ENCODE measurements at places on chromosomes 12 and 14.

GRCh38 chr12:90572778-90573177 lies 382.2 kb downstream of the CCER1 start:
- no peak for DNase-seq

GRCh38 chr12:76967181-76967885 lies 88.5 kb upstream of the CSRP2 start:
- DNase-seq: no peak

GRCh38 chr14:91862417-91862816 lies 4.9 kb downstream of the TC2N start:
- no peak for DNase-seq

DNA sequence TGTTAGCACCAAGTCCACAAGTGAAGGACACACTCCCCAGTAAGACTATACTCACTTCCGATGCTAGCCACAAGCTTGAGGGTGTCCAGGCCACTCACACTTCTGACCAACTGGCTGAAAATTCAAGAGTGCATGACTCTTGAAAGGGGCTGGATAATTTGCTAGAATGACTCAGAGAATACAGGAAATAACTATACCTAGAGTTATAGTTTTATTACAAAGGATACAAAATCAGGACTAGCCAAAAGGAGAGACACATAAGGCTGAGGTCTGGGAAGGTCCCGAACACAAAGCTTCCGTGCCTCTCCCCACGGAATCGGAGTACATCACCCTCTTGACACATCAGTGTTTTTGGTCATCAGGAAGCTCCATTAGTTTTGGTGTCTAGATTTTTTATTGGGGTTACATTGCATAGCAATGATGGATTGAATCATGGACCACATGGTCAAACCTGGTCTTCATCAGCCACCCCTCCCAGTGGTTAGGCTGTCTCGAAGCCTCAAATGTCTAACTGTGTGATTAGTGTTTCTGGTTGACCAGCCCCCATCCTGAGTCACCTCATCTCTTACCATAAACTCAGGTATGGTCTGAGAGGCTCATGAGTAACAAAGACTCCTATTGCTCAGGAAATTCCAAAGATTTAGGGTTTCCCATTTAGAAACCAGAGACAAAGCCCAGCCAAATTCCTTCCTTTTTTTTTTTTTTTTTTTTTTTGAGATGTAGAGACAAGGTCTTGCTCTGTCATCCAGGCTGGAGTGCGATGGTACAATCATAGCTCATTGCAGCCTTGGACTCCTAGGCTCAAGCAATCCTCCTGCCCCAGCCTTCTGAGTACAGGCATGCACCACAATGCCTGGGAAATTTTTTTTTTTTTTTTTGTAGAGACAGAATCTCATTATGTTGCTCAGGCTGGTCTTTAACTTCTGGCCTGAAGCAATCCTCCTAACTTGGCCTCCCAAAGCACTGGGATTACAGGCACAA lies 472.0 kb upstream of the TBX3 start:
- peak; percentile 88 for DNase-seq

- DNase-seq: no peak
Observed at GRCh38 chr12:79360286-79360685, 330.5 kb downstream of the PAWR start.

DNA sequence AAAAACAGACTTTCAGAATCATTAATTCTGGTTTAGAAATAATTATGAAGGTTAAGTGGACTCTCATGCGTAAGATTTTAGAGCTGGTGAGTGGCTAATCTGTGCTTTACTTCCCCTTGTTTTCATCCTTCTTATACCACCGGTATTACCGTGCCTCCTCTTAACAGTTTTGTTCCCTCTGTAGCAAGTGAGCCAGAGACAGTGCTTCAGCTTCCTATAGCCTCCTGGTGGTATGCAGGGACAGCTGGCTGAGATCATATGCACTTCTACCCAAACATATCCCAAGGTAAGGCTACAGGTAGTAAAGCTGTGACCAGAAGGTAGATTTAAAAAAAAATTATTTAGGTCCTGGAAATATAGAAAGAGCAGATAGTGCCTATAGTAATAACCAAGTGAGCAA lies 55.2 kb downstream of the PDE3A start:
- DNase-seq: no peak

GRCh38 chr14:56199982-56200577 lies 81.9 kb downstream of the PELI2 start:
- no peak for DNase-seq

GRCh38 chr14:56199095-56199981 lies 81.1 kb downstream of the PELI2 start:
- DNase-seq: peak; percentile 91

- DNase-seq: no peak
Observed at GRCh38 chr14:22070119-22070982, 396.7 kb upstream of the OR4E1 start.

DNA sequence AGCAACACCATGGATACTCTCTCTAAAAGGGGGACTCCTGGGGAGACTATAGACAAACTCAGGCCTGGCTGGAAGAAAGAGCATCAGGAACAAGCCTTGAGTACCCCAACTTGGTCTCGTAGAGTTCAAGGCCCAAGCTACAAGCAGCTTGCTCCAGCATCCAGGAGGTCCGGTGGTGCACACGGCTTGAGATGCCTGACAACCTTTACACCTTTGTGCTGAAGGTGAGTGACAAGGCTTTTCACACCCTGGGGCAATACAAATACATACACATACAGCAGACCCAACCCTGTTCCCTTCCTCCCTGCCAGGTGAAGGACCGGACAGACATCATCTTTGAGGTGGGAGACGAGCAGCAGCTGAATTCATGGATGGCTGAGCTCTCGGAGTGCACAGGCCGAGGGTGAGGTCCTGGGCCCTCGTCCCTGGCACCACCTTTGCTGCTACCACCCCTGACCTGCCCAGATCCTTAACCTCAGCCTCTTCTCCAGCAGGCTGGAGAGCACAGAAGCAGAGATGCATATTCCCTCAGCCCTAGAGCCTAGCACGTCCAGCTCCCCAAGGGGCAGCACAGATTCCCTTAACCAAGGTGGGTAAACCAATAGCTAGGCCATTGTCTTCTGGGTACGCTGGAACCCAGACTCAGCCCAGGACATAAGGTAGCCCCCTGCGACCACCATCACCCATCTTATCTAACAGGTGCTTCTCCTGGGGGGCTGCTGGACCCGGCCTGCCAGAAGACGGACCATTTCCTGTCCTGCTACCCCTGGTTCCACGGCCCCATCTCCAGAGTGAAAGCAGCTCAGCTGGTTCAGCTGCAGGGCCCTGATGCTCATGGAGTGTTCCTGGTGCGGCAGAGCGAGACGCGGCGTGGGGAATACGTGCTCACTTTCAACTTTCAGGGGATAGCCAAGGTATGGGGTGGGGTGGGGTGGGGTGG lies 41.2 kb downstream of the SH2B3 start:
- DNase-seq: no peak

DNA sequence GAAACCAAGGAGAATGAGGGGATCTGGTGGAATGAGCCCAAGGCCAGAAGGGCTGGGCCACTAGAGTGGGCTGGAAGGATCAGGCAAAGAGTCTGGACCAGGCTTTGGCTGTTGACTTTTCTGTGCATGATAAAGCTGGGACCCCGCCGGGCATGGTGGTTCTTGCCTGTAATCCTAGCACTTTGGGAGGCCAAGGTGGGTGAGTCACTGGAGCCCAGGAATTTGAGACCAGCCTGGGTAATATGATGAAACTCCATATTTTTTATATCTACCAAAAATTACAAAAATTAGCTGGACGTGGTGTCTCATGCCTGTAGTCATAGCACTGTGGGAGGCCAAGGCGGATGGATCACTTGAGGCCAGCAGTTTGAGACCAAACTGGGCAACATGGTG lies 393 bp upstream of the KLHL33 start:
- no peak for DNase-seq

GRCh38 chr12:110581931-110582275 lies 1.2 kb downstream of the PPTC7 start:
- no peak for DNase-seq

DNA sequence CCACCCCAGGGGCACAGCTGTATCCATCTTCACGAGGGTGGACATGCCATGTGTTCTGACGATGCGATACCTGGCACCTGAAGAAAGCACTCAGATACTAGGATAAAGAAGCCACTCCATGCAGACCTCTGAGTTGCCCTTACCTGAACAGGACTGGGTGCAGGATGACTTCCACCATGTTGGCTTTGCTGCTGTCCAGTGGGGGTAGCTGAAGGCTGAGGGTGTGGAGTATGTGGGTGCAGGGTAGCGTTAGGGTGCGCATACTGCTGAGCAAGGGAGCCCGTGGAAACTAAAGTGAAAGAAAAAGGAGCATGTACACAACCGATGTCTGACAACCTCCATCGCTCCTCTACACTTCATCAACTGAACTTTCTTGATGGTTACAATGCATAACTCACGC lies 51.3 kb downstream of the SH2B3 start:
- no peak for DNase-seq

GRCh38 chr12:3427956-3428355 lies 63.0 kb upstream of the PRMT8 start:
- DNase-seq: no peak

DNA sequence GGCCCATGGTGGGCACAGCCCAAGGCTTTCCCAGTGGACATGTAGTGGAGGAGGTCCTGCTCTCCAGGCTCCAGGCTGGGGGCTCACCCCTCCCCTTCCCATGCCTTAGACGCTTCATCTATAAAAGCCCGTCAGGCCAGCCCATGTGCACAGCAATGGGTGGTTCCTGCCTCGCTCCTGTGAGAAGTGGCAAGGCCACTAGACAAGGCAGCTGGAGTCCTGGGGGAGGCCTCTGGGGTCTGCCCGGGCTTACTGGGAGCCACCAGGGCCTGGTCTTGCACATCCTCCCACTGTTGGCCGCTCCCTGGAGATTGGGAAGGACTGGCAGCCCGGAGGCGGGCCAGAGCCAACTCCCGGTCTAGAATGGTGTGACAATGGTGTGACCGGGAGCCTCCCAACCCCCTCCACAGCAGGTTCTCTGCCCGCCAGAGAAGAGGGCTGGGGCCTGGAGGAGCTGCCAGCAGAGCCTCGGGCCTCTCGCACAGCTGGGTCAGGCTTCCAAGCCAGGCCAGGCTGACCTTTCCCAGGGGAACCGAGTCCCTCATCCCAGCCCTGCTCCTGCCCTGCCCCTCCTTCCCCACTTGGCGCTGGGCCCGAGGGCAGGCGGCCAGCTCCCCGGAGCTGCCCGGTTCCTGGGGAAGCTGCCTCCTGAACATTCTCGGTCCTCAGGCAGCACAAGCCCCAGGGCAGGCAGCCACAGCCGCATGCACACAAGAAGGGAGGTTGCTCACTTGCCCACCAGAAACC lies 97.9 kb downstream of the RFLNA start:
- peak; percentile 86 for DNase-seq

- DNase-seq: no peak
Observed at GRCh38 chr14:67942080-67942710, 122.6 kb downstream of the RAD51B start.

DNA sequence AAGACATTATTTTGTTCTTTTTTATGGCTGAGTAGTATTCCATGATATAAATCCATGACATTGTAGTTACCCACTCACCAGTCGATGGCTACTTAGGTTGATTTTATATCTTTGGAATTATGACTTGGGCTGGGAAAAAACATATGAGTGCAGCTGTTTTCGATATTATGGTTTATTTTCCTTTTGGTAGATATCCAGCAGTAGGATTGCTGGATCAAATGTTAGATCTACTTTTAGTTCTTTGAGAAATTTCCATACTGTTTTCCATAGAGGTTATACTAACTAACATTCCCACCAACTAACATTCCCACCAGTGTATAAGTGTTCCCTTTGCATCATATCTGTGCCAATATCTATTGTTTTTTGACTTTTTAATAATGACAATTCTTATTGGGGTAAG lies 29.9 kb upstream of the PTPRR start:
- no peak for DNase-seq

DNA sequence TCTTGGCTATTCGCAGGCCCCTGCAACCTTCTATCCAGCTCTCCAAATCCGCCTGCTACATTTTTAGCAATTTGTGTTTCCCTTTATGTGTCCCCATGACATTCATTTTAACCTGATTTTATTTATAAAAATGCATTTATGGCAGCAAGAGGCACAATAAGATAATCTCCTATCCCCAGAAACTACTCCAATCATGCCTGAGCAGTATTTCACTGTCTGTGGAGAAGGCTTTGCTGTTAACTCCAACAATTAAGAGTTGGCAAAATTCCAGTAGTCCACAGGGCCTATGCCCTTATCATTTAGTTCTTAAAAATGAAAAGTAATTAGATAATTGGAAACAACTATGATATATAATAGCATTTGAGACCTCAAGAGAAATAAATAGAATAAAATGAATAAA lies 462.4 kb downstream of the TRHDE start:
- DNase-seq: no peak

GRCh38 chr12:131209082-131210070 lies 255.7 kb downstream of the ADGRD1 start:
- no peak for DNase-seq

- DNase-seq: no peak
Observed at GRCh38 chr12:65462484-65462883, 184.0 kb downstream of the MSRB3 start.

DNA sequence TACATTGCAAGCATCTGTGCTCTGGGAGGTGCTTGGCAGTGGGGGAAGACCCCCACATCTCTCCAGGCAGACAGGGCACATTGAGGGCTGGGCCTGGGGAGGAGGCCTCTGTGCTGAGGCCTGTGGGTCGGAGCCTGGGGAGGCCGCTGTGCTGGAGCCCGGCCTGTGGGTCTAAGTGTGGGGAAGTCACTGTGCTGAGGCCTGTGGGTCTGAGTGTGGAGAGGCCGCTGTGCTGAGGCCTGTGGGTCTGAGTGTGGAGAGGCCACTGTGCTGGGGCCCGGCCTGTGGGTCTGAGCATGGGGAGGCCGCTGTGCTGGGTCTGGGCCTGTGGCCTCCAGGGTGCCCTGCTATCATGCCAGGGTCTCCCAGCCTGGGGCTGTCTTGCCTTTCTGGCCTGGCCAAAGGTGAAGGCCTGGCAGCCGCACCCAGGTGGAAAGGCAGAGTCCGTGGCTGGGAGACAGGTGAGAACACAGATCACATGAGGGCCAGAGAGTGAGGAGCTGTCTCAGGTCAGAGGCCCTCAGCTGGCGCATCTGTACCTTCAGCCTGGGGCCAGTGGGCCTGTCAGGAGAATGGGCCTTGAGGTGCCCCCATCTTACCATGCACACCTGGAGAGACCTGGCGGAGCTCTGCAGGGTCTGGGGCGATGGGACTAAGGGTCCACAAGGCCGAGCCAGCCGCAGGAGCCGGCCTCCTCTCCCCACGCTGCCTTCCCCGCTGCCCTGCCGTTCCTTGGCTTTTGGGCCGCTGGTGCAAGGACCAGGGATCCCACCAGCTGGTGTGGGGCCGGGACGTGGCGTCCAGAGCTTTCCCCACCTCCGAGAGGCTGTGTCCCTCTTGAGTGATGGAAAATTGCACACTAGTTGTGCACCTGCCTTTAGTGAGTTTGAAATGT lies 18.6 kb upstream of the CRIP2 start:
- DNase-seq: no peak

- DNase-seq: no peak
Observed at GRCh38 chr12:41151793-41152192, 36.3 kb upstream of the PDZRN4 start.

DNA sequence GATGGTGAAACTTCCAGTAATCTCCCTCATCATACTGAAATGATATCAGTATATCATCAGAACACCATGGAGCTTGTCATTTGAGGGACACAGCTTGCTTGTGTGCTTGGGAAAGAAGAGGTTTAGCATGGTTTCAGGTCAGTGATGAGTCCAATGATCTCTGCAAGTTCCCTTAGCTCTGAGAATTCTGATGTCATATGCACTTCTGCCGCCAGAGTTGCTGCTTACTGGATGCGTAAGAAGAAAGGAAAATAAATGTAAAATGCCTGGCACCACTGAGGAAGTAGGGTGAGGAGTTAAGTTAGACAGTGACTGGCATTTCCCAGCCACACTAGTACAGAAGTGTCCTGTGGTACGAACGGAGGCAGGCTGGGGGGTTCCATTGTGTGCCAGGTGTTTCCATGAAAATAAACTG lies 22.6 kb downstream of the PRKCH start:
- DNase-seq: no peak

All from AG08395 (cell line).